ENCODE measurements at places on chromosomes 3 and 15. TPM values are rescaled to one million over a fixed set of nuclear protein-coding genes. Genes with fewer than 3 reads are reported as not detected.

DNA sequence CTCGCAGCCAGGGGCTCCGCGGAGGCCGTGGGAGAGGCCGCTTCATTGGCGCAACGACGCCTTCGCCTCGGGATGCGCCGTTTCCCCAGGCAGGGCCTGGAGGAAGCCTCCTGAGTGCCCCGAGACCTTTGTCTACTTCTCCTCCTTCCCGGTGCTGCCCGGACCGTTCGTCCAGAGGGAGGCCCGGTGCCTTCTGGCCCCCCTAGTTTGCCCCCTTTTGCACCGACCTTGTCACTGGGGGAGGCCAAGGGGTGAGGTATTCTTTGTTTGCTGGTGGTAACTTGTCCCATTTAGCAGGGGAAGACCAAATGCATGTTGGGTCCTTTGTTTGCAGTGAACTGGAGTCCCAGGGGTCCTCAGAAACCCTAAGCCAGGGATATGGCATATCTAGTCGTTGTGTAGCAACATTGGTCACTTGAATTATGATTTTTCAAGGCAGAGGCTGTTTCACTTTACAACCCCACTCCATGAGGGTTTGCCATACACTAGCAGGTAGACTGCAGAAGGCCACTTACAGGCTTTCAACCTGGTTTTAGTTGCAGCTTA lies 615 bp downstream of the DHX30 start:
- H3K4me3 ChIP-seq = peak overlapping the region; percentile 75
- peaks cover 15% of the 10 kb centered on the region for H3K36me3 ChIP-seq
- no peak for DNase-seq
- H3K4me1 ChIP-seq = peaks cover 10% of the 10 kb centered on the region

DNA sequence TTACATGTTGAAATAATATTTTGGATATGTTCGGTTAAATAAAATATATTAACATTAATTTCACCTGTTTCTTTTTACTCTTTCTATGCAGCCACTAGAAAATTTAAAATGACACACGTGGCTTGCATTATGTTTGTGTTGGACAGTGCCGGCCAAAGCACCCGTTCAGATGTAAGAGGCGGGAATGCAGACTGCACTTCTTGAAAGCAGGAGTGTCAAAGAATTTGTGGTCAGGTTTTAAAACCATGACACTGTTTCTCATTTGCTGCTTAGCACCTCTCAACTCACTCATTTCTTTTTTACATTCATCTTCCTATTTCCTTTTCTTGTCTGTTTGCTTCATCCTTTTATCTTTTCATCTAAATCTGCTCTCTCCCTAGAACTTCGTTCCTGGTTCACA lies 35.3 kb upstream of the MINAR1 start:
- no peak overlapping the region for H3K27ac ChIP-seq
- no peaks in the 10 kb centered on the region for H3K36me3 ChIP-seq
- DNase-seq = no peak
- H3K4me1 ChIP-seq = no peaks in the 10 kb centered on the region
- no peaks in the 10 kb centered on the region for H3K27me3 ChIP-seq

- H3K27me3 ChIP-seq = no peaks in the 10 kb centered on the region
- DNase-seq = peak; percentile 56
- peaks cover 9% of the 10 kb centered on the region for H3K36me3 ChIP-seq
- H3K4me1 ChIP-seq = no peaks in the 10 kb centered on the region
Measured at GRCh38 chr3:71016178-71016845, 567.2 kb downstream of the FOXP1 start.

DNA sequence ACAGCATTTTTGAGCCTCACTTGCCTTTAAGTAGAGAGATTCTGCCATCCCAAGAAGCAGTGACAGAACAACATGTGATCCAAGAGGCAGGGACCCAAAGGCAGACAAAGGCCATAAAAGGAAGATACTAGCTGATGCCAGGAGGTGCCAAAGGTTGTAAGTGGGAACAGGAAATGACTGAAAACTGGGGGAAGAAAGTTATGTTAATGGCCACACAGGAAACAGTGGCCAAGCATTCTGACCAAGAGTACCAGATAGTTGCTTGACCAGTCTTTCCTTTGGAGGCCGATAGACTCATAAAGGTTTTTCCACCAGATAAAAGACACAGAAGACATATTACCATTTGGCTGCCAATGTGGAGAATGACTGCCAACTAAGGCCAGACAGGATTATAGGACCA lies 274.5 kb upstream of the PEX5L start:
- H3K4me1 ChIP-seq = no peaks in the 10 kb centered on the region
- H3K36me3 ChIP-seq = no peaks in the 10 kb centered on the region
- no peaks in the 10 kb centered on the region for H3K27me3 ChIP-seq
- H3K27ac ChIP-seq = no peak overlapping the region
- H3K4me3 ChIP-seq = no peak overlapping the region
- DNase-seq = no peak

SOX14 gene
- polyA plus RNA-seq = not detected

- no peaks in the 10 kb centered on the region for H3K4me1 ChIP-seq
- peaks cover 2% of the 10 kb centered on the region for H3K27me3 ChIP-seq
- no peak overlapping the region for H3K4me3 ChIP-seq
- DNase-seq = no peak
- no peak overlapping the region for H3K27ac ChIP-seq
Measured at GRCh38 chr15:40493089-40493840, 22.5 kb downstream of the CHST14 start.

ZBBX gene
- polyA plus RNA-seq = 0.24 TPM

RARRES1 gene
- 111 TPM for polyA plus RNA-seq

GRCh38 chr15:68667800-68668625 lies 89.2 kb downstream of the CORO2B start:
- H3K4me1 ChIP-seq = no peaks in the 10 kb centered on the region
- H3K4me3 ChIP-seq = no peak overlapping the region
- no peak for DNase-seq
- H3K36me3 ChIP-seq = no peaks in the 10 kb centered on the region

ANKUB1 gene
- 0.12 TPM for polyA plus RNA-seq

GRCh38 chr15:96893159-96893906 lies 562.8 kb downstream of the NR2F2 start:
- H3K27ac ChIP-seq = no peak overlapping the region
- H3K27me3 ChIP-seq = no peaks in the 10 kb centered on the region
- DNase-seq = no peak
- no peaks in the 10 kb centered on the region for H3K4me1 ChIP-seq
- H3K4me3 ChIP-seq = no peak overlapping the region

All from large intestine (tissue), 12 donors.